ENCODE measurements at places on chromosomes 2 and 18. TPM values are rescaled to one million over a fixed set of nuclear protein-coding genes. Genes with fewer than 3 reads are reported as not detected.

- no peak for DNase-seq
Measured at GRCh38 chr18:58143386-58143785, 99.4 kb downstream of the NEDD4L start.

DNA sequence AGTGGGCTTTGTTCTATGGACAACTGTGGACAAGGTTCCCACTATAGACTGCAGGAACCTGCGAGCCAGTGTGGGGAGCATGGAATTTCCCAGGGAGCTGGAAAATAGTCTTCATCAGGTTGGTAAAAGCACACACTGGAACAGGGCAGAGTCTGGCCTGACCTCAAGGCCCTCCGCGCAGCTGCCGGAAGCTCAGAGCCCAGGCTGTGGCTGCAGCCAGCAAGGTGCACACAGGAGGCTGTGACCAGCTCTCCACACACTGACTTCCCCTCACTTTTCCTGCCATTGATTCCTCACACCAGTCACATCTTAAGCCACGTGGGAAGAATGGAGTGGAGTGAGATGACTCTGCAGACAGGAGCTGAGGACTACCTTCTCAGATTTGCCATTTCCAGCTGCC lies 19.1 kb downstream of the MAL start:
- no peak for DNase-seq

GRCh38 chr2:229725716-229726574 lies 11.6 kb upstream of the DNER start:
- DNase-seq: no peak

DNA sequence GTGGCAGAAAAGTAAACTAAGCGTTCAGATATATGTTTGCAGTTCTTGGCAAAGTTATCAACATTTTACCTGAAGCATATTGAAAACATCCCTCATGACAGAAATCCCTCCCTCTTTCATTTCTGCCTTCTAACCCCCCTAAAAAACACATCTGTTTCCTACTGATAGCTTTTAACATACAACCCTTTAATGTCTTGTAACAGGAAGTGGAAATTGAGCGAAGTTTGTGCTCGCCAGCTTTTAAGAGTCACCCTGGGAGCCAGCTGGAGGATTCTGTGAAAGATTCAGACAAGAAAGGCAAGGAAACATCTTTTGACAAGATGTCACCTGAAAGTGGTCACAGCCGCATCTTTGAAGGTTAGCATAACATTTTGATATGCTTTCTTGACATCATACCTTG lies 247.4 kb downstream of the XIRP2 start:
- DNase-seq: peak; percentile 34

Gene ANKRD30B
- 0.62 TPM for polyA plus RNA-seq

Data from left kidney (tissue), 8 donors.